ENCODE measurements at places on chromosomes 6 and 20. TPM values are rescaled to one million over a fixed set of nuclear protein-coding genes. Genes with fewer than 3 reads are reported as not detected.

GRCh38 chr6:168711049-168711640 is 270.2 kb downstream of the SMOC2 start:
- DNase-seq, result no peak

DNA sequence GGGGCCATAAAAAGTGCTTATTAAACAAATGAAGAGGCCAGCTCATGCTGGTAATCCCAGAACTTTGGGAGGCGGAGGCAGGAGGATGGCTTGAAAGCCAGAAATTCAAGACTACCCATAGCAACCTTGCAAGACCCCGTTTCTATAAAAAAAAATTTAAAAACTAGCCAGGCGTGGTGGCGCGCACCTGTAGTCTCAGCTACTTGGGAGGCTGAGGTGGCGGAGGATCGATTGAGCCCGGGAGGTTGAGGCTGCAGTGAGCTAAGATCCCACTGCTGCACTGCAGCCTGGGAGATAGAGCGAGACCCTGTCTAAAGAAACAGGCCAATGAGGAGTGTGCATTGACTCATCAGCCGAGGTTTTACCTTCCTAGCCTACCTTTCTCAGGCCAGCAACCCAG is 15.2 kb downstream of the NPEPL1 start:
- no peak for DNase-seq

DNA sequence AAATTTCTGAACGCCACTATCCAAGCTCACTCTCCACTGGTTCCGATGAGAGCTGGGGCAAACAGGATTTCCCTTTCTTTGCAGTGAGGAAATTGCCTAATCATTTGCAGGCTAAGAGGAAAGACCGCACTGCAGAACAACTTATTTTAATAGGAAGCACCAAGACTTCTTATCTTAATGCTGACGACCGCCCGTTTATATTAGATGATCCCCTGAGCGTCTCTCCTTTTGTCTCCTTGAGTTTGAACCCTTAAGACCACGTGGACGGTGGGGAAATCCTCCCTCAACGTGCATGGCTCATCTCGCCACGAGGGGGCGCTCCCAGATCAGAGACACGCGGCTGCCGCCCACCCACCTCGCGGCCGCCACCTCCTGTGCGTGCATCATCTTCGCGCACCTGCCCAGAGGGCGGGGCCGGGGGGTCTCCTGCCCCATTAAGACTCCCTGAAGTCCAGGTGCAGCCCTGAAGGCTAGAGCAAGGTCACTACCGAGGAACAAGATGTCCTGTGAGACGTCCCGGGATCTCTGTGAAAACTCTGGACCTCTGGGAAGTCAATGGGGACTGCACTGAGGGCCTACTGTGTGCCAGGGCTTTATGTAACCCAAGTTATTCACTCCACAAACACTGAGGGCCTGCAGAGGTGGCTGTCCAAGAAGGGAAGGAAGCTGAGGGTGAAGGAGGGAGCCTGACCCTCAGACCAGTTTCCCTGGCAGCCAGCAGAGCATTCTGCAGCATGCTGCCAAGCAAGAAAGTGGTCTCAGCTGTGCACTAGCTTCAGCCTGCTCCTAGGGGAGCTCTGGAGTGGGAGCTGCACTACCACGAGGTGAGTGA is 28.1 kb downstream of the PDYN start:
- DNase-seq, result no peak

- no peak for DNase-seq
Observed at GRCh38 chr20:38132910-38133501, 32.1 kb downstream of the TGM2 start.

DNA sequence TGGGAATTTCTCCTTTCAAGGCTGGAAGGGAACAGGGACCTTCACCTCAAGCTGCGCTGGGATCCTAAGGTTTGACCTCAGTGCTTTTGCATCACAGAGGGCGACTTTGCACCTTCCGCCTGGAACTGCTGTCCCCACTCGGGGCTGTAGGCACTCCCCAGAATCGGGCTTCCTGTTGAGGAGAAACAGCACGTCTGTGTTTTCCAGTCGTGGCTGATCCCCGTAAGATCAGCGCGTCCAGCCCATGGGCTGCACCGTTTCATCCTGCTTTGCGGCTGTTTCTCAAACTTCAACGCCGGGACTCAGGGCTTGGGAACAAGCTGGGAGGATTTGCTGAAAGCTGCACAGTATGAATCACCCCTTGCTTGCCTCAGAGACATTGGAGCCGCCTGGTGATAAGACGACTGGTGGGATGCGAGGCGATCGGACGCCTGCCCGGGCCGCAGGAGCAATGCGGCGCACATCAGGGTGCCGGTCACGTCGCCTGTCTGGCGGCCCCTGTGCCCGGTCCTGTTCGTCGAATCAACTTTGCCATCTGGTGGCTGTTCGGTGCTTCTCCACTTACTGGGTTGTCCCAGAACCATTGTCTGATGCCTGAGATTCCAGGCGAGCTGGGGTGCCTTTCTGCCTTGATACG is 53.6 kb upstream of the FRMD1 start:
- no peak for DNase-seq

GRCh38 chr6:13550656-13551055 is 23.7 kb upstream of the SIRT5 start:
- DNase-seq, result no peak

DNA sequence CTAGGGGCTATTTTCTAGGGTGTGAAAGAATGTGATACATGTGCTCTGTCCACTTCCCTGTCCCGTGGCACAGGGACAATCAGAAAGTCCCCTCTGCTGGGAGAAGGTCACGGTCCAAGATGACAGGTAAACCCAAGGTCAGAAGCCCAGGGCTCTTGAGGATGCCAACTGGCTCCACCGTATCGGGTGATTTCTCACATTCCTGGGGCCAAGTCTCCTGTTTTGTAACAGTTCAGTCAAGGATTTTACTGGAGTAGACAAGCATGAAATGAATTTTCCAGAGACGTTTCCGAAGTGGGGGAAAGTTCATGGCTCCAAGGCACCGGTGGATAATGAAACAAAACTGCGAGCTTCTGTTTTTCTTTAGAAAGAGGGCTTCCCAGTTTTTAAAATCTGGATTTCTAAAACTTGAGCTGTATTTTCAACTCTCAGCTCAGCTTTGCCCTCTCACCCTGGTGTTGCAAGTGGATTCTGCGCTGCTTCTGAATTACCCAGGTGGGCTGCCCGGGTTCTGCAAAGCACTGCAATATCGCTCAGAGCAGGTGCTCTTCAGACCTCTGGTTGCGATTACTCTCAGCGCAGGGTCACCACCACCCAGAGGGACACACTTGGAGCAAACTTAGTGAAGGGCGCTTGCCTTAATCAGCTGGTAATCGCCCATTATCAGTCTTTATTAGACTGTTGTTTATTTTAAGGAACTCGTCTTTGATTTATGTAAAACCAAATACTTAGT is 64.4 kb upstream of the TMEM170B start:
- DNase-seq, result no peak

GRCh38 chr6:143745166-143746133 is 67.7 kb downstream of the PHACTR2 start:
- peak; percentile 39 for DNase-seq

DNA sequence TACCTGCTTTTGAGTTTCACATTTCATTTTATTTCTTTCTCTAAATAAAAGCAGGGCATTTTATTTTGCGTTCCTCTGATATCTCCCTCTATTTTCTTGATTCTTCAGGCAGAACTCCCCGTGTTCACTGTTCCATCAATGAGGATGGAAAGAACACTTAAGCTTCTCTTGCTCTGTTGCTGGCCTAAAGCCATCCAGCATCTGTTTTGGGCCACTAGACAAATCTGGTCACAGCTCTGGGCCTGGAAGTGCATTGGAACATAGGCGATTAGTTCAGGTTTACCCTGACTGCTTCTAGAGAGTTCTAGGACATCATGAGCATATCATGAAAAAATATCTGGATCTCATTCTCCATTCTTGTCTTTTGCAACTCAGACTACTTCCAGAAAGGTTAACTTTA is 611.2 kb downstream of the UTRN start:
- DNase-seq, result no peak

DNA sequence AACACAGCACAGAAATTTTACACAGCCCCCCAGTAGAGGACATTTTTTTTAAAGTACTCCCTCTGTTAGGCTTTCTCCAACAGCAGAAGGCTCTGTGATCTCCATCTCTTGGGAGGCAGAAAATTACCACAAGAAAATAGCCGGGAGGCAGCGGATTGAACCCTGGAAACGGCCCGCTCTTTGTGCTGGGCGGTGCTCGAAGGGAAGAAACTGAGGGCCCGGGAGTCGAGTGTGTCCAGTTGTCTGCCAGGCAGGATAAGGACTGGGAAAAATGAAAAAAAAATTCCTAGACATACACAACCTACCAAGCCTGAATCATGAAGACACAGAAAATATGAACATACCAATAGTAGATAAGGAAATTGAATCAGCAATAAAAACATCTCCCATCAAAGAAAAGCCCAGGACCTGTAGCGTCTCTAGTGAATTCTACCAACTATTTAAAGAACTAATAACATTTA is 31.5 kb downstream of the POM121L2 start:
- no peak for DNase-seq

DNA sequence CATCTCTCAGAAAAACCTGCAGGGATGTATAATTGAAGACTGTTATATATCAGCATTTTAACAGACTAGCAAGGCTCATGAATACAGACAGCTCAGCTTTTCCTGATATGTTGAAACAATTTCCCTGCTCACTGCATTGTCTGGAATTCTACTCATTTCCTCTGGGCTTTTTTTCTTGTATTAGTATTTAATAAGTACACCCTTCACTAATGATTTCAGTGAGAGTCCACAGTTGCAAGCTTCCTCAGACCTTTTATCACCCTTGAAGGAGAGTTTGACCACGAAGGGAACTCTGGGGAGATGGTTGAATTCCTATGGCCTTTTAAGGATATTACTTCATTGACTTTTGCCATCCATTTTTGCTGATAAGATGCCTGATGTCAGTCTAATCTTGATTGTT is 248.7 kb downstream of the ADGB start:
- DNase-seq, result no peak

DNA sequence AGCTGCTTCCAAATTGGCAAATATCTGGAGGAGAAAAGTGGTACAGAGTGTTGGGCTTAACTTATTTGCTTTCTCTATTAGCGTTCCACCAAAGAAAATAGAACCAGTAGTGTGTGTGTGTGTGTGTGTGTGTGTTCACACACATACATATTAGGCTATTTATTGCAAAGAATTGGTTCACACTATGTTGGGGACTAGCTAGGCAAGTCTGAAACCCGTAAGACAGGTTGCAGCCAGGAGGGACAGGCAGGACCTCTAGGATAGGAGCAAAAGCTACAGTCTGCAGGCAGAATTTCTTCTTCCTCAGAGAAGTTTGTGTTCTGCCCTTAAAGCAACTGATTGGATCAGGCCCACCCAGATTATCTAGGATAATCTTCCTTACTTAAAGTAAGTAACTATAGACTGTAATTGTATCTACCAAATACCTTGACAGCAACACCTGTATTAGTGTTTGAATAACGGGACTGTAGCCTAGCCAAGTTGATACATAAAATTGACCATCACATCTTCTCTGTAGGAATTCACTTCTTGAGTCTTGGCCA is 12.8 kb downstream of the KCTD20 start:
- no peak for DNase-seq

DNA sequence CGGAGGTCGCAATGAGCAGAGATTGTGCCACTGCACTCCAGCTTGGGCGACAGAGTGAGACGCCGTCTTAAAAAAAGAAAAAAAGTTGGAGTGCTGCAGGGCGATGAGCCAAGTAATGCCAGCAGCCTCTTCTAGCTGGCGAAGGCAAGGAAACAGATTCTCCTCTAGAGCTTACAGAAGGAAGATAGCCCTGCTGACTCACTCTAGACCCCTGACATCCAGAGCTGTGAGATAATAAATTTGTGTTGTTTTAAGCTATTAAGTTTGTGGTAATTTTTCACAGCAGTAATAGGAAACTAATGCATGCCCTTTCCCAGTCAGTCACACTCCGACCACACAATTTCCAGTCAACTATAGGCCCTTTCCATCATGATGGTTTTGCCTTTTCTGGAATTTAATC is 16.4 kb downstream of the PRSS16 start:
- no peak for DNase-seq

RSPO3 gene
- 1.9 TPM for total RNA-seq

TOX2 gene
- 7.3 TPM for total RNA-seq

ZNF334 gene
- 8.0 TPM for total RNA-seq

LRRC1 gene
- total RNA-seq, result 11.7 TPM

CST2 gene
- total RNA-seq, result 7.0 TPM

CLIC1 gene
- 498 TPM for total RNA-seq

HDGFL1 gene
- not detected for total RNA-seq

FUT9 gene
- 1.6 TPM for total RNA-seq
